Adipocyte (in vitro differentiated cells): ENCODE measurements at places on chromosomes 3 and 15.

DNA sequence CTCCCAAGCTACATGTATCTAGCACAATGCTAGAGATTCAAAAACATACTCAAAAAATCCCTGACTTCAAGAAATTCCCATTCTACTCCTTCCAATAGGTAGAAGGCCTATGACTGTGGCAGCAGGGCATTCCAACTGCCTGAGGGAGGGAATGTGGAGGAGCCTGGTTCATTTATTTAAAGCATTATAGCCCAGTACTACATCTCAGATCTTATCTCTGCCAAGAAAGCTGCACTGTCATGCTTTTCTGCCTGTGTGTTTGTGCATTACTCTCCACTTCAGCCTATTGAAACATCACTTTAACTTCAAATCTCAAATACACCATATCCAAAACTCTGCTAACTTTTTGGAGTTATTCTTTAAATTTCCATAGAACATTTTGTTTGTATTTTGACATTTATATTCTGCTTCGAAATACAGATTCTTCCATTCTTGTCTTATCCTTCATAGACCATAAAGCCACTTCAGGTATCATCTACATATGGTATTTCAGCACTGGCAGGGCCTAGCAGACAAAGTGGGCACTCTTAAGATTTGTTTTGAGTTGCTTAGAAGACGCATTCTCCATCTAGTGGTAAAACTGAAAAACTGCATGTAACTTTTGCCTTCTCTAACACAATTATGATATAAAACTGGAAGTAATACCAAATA, 59.1 kb upstream of the NEDD4 start:
- DNase-seq = peak; percentile 89

DNA sequence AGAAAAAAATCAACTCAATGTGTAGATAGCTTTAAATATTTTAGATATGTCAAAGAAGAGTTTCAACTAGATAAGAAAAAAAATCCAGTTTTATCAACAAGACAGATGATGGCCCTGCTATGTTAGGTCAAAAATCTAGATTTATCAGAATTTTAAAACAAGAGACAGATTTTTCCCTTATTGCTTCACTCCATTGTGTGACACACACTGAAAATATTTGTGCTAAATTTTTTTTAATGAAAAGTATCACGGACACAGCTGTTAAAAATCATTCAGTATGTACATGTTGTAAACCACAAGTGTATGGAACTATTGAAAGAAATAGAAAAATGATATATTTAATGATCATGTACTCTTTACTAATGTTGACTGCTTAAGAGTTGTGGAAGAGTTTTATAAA, 43.6 kb downstream of the FOXB1 start:
- peak; percentile 54 for DNase-seq

DNA sequence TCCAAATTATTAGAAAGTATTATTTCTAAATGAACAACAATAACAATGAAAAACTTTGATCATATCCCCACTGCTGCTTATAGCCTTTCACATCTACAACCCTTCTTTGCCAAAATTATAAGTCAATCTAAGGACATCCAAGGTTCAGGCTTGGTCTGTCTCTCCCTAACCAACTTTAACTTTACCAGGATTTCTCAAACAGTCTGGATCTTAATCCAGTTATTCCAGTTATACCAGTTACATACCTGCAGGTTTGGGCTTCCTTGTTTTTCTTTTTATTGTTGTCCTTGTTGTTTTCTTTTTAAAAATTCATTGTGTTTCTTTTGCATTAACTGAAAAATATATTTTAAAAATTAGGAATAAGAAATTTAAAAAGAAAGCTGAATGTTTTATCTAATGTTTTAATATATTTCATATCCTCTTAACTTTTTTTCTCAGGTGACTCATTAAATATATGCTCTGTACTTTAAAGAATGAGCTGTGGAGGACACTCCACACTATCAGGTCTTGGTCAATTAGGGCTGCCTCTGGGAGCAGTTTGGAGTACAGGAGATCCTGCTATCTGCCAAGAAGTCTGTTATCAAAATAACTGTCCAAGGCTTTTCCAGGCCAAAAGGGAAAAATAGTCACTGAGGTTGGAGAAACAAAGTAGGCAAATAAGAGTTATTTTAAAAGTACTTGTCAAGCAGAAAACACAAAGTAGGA, 421.4 kb downstream of the EPHA6 start:
- DNase-seq = no peak

DNA sequence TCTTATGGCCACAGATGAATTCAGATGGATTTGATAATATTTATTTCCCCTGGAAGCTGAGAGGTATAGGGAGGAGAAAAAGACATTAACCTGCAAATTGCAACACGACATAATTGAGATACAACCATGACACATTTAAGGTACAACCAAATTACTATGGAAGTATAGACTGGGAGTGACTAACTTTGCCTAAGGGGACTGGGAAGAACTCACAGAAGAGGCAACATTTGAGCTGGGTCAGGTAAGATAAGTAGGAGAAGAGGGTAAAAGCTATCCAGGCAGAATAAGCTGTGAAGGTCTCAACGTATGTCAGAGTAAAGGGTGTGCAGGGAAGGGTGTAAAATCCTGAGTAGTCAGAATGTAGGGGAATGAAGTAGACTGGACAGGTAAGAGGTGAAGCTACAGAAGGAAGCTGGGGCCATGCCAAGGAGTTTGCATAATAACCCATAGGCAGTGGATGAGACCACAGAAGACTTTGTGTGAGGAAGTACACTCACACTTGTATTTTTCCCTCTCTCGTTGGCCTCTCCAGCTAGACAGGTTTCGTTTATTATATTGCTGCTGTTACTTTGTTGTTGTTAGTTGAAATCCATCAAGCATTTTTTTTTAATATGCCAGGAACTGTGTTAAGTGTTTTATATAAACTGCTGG, 28.0 kb upstream of the PTX3 start:
- no peak for DNase-seq

- DNase-seq = no peak
Measured at GRCh38 chr3:185715091-185715490, 109.8 kb downstream of the IGF2BP2 start.

DNA sequence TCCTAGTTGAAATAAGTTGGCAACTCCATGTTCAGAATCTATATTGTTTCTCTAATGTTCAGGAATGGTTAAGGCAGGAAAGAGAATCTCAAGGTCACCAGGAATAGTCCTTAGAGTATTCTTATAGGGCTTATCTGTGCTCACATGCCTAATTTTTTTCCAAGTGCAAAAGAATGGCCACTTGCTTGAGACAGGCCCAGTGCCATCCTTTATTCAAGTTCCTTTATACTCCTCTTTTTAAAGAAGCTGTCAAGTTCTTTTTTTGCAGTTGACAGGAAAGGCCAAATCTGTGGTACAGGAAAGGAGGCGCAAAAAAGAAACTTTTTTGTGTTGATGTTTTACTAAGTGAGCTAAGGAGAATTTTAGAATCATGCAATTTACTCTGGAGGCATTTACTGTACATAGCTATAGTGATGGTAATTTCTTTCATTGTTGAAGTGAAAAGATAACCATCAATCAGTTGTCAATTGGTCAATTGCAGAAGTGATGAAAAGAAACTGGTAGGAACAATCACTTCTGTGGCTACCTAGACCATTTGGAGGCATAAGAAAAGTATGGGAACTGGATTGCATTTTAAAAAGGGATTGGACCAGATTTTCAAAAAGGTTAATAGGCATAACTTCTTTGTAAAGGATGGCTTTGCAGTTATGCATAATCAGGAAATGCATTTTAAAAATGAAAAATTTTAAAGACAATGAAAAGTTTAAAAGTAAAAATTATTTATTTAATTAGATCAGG, 102.5 kb upstream of the SOX2 start:
- no peak for DNase-seq

GRCh38 chr3:123036352-123037014, 8.9 kb upstream of the SEMA5B start:
- DNase-seq = peak; percentile 84
